GM23248 (cell line): ENCODE measurements at places on chromosomes 16 and 17. TPM values are rescaled to one million over a fixed set of nuclear protein-coding genes. Genes with fewer than 3 reads are reported as not detected.

Gene P2RX5
- 2.5 and 4.0 TPM in 2 replicates for total RNA-seq

DNA sequence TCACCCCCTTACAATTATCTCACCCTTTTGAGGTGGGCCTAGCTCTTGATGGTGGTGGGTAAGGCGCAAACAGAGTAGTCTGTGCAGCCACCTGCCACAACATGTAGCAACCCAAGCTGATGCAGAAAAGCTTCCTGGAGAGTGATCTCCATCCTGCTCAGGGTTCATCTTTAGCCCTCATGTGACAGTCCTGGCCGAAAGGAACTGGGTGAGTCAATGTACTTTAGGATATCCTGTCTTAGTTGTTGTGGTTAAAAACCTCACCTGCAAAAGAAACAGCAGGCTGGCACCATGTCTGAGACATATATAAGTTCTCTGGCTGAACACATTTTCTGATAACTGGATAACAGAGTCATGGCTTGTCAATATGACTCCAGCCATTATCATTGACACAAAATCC lies 183.5 kb upstream of the CPHXL start:
- no peak for DNase-seq

- no peak for DNase-seq
Measured at GRCh38 chr17:58382108-58382871, 30.3 kb upstream of the SUPT4H1 start.

GRCh38 chr16:84228256-84228838 lies 11.5 kb downstream of the KCNG4 start:
- DNase-seq = peak; percentile 98

Gene USP6
- not detected in 2 replicates for total RNA-seq
